ENCODE measurements at places on chromosomes 16 and 17.

DNA sequence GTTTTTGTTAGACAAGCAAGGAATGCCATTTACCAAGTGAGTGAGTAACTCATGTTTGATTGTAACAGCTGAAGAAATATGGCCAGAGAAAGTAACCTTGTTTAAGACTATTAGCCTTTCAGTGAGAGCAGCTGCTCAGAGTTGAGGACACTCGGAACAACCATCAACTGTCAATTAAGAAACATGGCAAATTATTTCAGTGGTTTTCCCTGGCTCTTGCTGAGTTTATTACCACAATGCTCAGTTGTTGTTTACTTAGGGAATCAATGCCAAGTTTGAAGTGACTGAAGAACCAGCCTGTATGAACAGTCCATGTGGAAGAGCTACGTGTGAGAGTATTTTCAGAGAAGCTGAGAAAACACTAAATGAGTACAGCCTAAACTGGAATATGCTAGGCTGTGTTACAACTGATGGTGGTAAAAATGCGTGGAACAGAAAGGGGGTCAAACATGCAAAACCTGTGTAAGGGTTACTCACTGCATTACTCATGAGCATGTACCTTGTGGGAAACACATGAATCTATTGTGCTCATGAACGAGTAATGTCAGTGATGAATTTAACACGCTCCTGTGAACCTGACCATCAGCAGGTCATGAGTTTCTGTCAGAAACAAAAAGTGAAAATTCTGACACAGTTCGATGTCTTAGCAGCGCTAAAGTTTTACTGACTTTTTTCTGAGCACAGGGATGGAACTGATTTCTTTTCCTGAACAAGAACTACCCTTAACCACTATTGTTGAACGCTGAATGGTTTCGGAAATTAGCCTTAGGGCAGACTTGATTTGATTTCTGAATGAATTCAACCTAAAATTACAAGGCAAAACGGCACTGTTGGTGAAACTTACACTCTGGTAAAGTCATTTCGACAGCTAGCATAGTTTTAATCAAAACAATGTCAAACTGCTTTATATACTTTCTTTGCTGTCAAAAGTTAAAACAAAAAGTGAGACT lies 33.5 kb downstream of the GNA13 start:
- no peak for DNase-seq

- DNase-seq, result no peak
Observed at GRCh38 chr17:28124962-28125361, 82.5 kb downstream of the NLK start.

GRCh38 chr16:84357191-84357651 lies 11.1 kb upstream of the ATP2C2 start:
- DNase-seq, result peak; percentile 61

DNA sequence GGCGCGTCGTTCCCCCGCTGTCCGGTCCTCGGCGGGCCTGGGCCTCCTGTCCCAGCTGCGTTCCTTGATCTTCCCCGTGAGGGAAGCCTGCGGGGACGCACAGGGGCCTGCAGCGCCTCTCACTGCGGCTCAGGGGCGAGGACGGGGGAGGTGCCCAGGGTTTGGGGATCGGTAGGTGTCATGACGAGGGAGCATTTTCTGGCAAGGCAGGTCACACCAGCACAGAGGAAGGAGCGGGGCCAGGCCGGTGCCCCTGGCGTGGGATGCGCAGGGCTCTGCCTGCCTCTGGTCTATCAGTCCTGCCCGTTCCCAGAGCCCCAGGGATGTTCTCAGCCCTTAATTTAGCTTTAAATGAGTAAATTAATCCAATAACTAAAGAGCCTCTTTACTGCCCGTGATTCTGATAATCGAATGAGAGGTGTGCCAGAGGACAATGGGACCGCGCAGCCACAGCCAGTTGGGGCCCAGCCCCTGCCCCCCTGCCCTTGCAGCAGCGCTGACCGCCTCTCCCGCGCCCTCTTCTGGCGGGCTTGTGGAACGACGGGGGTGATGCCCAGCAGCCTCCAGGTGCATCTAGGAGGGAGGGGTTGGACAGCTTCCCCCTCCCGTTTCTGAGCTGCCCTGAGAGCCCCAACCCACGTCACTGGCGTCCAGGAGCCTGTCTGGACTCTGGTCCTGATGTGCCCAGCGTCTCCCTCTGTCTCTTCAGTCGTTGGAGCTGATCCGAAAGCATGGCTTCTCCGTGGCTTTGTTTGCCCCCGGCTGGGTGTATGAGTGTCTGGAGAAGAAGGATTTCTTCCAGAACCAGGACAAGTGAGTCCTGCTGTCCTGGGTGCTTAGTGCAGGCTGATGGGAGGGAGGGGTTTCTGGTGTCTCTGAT lies 7.9 kb downstream of the ENGASE start:
- peak; percentile 60 for DNase-seq

DNA sequence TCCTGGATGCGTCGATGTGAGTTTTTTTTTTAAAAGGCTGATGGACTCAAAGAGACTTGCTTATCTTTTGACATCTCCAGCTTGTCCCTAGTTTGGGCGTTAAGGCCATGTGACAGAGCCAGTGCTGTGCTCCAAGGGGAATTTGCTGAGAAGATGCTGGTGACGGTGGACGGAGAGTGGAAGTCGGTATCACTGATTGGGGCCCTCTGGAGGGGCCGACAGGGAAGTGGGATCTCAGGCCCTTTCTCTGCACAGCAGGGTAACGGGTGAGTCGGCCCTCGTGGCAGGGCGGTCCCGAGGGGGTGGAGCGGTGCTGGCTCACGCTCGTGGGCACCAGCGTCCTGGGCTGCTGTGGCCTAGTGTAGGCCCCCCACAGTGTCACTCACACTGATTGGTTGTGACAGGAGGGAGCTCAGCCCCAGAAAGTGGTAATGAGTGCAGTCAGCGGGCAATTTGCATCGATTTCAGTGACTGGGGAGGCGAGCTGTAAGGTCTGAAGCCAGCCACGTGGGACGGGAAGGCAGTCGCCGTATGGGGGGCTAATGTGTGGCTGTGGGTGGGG lies 91.3 kb downstream of the TBC1D16 start:
- DNase-seq, result no peak

DNA sequence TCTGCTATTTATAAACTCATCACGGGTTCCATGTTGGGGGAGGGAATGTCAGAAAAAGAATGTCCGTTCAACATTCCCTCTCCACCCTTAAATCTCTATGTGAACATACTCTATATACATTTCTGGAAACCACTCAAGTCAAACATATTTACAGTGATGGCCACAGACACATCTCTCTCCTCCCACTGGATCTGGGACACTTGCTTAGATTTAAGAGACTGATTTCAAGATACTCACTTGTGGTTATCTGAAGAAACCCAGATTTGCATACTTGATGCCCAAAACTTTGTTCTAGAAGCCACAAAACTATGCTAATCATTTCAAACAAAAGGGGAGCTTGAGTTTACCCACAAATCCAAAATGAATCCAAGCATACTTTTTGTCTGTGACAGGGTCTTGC lies 182.9 kb upstream of the SOX9 start:
- no peak for DNase-seq

DNA sequence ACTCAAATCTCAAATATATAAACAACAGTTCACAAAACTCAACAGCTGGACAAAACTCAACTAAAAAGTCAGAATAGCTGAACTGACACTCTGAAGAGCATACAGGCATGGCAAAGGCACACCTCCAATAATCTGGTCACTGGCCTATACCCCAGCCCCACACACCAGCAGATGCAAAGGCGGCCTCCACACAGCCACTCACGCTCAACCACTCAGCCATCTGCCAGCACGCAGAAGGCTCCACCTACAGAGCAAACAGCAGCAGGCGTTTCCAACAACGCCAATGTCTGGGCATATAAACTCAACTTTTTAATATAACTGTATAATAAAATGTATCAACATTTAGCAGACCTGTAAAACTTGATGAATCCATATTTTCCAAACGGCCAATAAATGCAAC lies 17.2 kb downstream of the USP7 start:
- DNase-seq, result no peak

DNA sequence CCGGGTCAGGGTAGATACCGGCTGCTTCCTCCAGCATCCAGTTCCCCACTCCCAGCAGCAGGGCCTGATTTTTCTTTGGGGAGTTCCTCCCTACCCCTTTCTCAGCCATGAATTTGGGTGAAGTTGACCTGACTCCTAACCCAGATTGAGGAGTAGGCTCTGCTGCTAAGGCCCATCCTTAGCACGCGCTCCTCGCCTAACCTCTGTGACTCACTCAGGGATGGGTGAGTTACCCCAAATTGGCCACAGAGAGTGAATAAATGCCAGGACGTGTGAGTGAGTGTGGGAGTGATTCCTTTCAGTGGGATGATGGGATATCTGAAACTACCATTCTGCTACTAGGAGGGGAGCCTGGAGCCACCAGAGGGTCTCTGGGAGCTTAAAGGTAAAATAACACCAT lies 28.9 kb upstream of the ABCC12 start:
- no peak for DNase-seq

GRCh38 chr17:27480699-27481098 lies 24.5 kb downstream of the KSR1 start:
- no peak for DNase-seq

GRCh38 chr16:30184891-30185682 lies 1.7 kb downstream of the CORO1A start:
- DNase-seq, result no peak

- DNase-seq, result no peak
Observed at GRCh38 chr17:9175700-9176467, 154.6 kb downstream of the NTN1 start.

DNA sequence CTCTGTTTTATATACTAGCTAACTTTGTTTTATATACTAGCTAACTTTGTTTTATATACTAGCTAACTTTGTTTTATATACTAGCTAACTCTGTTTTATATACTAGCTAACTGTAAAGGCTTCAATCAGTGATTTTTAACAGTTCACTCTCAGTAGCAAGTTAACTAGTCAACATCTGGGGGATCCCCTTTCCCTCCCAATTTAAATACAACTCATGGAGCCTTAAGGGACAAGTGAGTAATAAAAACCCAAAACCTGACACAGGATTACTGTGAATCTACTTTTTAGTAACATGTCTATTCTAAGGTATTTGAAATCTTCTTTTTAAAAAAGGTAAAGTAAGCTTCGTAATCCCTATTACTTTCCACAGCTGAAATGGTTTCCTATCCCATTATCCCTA lies 32.2 kb downstream of the FAM222B start:
- DNase-seq, result no peak

DNA sequence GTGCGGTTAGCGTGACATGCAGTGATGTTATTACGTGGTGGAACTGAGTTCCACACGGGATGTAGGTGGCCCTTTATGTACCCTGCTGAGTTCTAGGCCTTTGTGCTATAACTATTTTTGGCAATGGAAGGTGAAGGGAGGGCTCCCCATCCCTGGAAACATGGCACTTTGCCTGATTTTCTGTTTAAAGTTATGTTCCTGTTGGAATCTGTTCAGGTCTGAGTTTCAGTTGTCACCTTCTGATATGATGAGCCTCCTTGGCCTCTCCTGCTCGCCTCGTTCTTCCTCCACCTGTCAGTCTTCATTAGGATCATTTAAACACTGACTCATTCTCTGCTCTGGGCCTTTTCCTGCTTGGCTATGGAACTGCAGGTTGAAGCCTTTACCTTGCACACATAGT lies 200.6 kb downstream of the FTO start:
- DNase-seq, result no peak

GRCh38 chr17:2502871-2503580 lies 8.7 kb downstream of the METTL16 start:
- DNase-seq, result no peak

DNA sequence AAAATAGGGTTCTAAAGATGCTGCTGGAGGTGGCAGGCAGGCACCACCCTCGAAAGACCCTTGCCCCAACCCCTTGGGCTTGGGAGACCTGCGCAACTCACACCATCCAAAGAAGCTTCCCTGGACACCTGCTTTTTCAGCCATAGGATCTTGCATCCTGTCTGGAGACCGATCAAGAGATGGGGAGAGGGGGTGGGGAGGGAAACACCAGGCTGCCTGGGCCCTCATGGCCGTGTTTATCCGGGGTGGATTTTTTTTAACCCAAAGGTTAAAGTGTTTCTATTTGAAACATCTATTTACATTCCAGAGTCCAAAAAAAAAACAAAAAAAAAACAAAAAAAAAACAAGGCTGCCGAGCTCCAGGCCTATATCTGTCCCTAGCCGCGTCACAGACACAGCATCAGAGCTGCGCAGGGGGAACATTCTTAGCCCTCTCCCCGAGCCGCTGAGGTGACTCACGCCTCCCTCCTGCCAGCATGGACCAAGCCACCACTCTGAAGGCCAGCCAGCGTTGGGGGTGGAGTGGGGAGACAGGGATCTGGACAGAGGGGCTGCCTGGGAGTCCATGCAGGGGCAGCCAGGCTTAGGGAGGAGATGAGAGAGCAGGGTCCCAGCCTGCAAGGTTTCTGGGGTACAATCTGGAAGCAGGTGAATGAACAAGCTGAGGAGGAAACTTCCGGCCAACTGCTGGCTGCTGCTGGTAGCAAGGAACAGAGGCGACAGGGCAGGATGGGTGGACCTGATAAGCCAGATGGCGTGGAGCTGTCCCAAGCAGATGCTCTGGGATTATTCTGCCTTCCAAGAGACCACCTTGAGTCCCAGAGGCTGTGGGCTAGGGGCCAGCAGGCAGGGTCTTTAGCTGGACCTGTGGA lies 14.8 kb downstream of the HDAC5 start:
- DNase-seq, result no peak

- DNase-seq, result no peak
Observed at GRCh38 chr16:17386229-17386628, 84.5 kb downstream of the XYLT1 start.

DNA sequence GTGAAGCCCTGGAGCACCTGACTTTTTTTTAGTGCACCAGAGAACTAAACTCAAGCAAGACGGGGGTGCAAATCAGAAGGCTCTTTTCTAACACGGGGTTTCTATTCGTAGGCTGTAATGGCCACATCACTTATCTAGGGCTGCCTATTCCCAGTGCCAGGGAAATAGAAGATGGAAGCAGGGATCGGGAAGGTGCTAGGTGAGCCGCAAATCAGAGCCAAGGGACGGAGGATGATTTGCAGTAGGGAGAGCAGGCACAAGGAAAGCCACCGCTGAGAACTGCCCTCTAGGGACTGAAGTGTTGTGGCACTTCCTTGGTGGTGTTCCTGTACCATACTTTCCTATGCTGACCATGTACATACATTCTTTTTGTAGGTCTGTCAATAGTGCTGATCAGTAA lies 7.8 kb upstream of the SLC46A1 start:
- no peak for DNase-seq

DNA sequence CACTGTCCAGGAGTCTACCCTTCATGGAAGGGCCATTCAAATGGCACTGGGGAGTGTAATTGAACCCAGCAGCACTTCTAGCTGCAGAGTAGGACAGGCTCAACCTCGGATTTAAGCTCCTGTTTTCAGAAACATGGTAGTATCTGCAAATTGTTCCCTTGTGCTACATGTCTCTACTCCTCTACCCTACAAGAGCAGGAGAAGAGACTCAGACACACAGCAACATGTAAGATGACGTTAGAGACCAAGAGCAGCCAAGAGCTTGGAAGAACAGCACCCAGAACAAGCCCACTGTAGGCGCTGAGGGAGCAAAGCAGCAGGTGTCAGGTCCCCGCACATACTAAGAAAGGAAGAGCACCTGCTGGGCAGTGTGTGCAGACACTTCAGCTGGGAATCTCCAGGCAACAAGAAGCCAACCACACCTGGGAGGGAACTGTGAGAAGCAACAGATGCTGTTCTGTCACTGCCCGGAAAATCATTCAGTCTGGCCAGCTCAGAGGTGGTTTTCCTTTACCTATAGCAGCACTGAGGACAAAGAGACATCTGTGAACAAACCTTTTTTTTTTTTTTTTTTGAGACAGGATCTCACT lies 35.6 kb upstream of the MNT start:
- no peak for DNase-seq

Data from hematopoietic multipotent progenitor cell treated with erythropoietin and hydrocortisone succinate and interleukin-3 and kit ligand, for 4 days (in vitro differentiated cells).